Cardiac septum (tissue), 1 donor: ENCODE measurements at places on chromosomes 5 and 9. TPM values are rescaled to one million over a fixed set of nuclear protein-coding genes. Genes with fewer than 3 reads are reported as not detected.

- no peak for DNase-seq
Measured at GRCh38 chr5:59445741-59446140, 447.8 kb downstream of the PDE4D start.

GRCh38 chr9:89669361-89669842 is 64.6 kb downstream of the GADD45G start:
- no peak for DNase-seq

- DNase-seq, result peak; percentile 83
Measured at GRCh38 chr9:34375901-34376595, 650 bp downstream of the MYORG start.

GRCh38 chr5:132258102-132259068 is 889 bp downstream of the PDLIM4 start:
- no peak for DNase-seq

DNA sequence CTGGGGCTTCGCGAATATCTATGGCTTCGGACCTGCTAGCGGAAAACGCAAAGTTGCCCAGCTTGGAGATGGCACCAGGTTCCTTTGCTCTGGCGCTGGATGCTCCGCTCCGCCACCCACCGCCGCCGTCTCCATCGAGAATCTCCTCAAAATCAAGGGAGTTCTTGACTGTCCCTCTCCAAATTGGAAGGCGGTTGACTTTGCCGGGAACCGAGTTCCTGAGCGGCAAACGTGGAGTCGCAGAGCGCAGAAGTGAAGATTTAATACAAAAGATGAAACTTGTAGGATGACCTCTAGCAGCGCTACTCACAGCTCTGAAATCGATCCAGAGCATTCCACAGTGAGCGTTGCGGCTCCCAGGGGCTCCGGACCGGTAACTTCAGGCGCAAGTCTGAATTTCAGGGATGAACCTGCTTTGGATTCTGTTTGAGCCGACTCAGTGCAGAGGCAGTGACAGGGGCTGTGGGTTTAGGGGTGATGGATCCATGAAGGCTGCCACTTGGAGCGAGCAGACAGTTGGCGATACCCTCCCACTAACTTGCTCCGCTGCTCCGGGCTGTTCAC is 1641.5 kb upstream of the C9orf72 start:
- peak; percentile 59 for DNase-seq

DNA sequence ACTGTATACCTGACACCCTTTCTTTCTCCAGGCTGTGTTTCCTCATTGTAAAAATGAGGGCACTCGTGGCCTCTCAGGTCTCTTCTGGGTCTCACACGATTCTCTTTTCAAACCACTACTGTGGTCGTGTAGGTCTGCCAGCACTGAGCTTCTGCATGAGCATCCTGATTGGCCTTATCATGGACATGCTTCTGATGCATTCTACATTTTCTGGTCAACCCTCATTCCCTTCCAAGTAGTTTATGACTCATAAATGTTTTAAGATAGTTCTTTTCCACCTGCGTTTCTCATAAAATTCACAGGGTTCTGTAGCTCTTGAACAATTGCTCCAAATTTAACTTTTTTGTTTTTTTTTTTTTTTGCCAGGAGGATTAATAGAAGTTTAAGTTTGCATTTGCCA is 294.8 kb downstream of the KCTD16 start:
- no peak for DNase-seq

GRCh38 chr5:110441035-110441434 is 285.4 kb downstream of the TMEM232 start:
- DNase-seq, result no peak

GRCh38 chr5:32155211-32155610 is 18.9 kb downstream of the GOLPH3 start:
- no peak for DNase-seq

DNA sequence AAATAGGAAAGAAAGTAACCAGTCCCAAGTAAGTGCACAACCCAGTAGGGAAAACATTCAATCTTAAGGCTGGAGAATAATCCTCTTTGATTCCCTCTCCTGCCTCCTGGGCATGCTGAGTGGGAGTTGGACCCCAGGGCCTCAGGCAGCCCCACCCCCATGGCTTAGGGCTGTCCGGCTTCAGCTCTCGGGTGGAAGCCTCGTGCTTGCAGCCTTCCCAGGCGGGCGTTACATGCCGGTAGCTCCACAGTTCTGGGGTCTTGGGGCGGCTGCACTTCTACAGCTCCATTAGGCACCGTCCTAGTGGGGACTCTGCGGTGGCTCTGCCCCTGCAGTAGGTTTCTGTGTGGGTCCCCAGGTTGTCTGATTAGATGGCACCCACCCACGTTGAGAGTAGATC is 10.1 kb downstream of the GLIPR2 start:
- no peak for DNase-seq

DNA sequence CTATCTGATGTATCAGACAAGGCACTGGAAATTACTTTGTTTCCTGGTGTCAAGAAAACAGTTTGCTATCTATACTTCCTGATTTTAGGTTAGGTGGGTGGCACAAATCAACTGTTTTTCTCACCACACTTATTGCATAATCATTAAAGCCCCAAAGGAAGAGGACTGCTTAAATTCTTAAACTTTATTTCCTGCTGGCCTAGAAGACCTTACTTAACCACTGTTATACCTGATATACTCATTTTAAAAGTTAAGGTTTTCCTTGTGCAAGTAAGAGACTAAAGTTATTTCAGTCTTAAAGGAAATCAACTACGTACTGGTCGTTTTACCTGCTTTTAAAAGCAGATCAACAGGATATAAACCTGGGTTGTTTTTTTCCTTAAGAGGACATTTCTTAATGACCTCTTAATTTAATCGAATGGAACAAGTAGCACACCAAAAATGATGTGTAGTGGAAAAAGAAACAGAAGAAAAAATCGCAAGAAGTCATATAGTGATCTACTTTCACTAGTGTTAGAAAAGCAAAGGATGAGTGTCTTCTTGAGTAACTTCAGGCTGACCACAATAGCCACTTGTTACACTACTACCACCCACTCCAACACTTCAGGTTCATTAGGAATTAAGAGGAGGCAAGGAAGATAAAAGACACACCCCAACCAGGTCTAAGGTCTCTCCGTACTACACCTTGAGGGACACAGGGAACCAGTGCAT is 974 bp downstream of the CLINT1 start:
- DNase-seq, result no peak

- no peak for DNase-seq
Measured at GRCh38 chr5:36624277-36624676, 17.9 kb downstream of the SLC1A3 start.

- peak; percentile 84 for DNase-seq
Measured at GRCh38 chr9:91714020-91714806, 235.8 kb downstream of the ROR2 start.

- DNase-seq, result peak; percentile 91
Measured at GRCh38 chr5:39424736-39425637, at the start of gene DAB2. Gene DAB2, minus strand, starts transcription at chr5:39424980. Its CDS starts 30,660 bp downstream, at chr5:39394320.

DNA sequence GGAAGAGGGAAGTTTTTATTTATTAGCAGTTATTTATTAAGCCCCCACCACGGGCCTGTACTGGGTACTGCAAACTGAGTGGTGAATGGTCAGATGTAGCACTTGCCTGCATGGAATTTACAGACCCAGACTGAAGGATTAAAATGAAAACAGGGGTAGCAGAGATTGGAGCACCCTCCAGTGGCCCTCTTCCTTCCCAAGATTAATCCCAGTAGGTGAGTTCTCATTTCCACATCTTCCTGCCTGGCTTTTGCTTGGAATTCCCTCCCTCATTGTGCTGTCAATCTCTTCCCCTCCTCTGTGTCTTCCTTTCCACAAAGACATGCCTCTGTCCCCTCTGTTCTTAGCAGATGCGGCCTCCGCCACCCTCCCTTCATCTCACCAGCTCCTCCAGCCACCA is 39.2 kb downstream of the MVB12B start:
- no peak for DNase-seq

DNA sequence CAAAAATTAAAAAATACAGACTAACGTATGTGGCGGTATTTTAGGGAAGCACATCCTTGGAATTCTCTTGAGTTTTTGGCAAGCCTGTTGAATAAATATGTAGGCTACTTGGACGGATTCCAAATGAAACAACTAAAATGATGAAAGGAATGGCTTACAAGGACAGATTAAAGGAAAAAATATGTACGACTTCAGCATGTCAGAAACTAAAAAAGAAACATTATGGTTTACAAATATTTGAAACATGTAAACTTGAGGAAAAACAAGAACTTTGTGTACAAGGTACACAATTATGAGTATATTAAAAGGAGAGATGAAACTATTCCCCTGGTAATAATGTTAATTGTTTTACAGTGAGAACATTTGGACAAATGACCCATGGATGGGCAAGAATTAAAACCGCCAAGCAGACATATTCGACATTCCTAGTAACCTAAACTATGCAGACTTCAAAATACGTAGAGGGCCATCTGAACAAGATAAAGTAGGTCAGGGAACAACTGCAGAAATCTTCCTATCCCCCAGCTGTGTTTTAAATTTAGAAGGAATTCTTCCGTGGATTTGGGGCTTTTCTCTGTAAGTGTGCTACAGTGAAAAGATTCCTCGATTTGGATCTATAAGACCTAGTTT is 12.5 kb downstream of the EDIL3 start:
- DNase-seq, result no peak

GRCh38 chr9:12544700-12545099 is 148.5 kb upstream of the TYRP1 start:
- DNase-seq, result no peak

DNA sequence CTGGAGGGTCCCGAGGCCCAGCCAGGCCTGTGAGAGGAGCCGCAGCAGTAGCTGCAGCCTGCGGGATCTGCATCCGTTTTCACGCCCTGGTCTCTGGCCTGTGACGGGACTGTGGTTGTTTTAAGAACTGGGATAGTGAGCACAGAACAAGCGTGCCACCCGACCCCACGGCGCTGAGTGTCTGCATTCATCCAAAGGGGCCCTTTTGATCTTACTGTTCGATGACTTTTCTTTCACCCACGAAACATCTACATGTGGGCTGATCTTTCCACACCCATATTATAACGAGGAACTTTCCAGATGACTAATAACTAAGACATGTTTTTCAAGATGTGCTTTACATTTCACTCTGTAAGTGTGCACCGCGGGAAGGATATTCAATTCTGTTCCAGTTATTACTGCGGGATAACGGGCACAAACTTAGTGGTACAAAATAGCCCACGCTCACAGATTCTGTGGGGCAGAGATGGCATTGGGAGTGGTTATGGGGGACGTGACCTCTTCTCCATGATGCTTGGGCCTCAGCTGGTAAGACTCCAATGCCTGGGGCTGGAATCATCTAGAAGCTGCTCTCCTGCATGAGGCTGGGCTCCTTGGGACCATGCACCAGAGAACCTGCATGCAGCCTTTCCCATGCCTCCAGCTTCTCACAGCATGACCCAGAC is 165.0 kb downstream of the SYK start:
- no peak for DNase-seq

DNA sequence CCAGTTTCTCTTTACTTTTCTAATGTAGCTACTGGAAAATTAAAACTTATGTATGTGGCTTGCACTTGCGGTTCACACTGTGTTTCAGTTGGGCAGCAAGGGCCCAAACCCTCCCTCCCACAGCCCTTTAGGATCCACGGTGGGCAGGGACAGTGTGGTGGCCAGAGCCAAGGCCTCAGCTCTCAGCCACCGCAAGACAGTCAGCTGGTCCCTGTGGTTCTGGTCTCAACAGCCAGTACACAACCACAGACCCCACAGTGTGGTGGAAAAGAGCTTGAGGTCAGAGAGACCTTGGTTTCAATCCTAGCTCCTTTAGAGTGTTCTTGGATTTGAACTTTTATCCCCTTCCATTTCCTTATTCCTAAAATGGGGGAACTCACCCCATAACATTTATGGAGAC is 153.0 kb upstream of the SMIM23 start:
- no peak for DNase-seq

GRCh38 chr5:174522480-174523260 is 201.7 kb upstream of the MSX2 start:
- no peak for DNase-seq

DNA sequence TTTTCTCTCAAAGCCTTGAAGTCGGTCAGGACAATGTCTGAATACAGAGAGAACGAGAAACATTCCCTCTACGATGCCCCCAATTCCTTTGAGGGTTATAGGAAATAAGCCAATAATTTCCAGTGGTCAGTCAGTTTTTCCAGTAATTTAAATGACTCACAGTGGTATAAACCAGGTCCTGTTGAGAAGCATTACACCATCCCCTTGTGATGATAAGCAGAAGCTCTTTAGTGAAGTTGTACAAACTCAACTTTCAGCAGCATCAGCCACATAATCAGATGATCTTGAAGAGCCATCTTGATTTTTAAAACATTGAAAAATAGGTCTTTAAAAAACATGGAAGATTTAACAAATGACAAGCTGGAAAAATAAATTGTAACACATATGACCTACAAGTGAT is 173.9 kb upstream of the ZNF462 start:
- DNase-seq, result no peak

DNA sequence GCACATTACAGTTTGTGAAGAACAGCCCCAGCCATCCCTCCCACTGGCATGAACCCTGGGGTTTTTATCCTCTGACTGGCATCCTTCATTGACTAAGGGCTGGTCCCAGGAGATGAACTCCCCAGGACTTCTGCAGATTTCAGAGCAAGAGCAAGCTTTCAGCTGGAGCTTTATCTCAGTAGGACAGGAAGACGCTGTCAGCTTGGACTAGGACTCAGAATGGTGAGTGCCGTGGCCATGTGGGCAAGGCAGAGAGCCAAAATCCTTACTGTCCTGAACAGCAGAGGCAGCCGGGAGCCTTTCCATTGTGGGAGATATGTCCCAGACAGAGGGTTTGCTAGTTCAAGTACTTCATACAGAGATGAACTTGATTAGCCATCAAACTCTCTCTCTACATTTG is 3.2 kb upstream of the ACOT12 start:
- DNase-seq, result no peak

DNA sequence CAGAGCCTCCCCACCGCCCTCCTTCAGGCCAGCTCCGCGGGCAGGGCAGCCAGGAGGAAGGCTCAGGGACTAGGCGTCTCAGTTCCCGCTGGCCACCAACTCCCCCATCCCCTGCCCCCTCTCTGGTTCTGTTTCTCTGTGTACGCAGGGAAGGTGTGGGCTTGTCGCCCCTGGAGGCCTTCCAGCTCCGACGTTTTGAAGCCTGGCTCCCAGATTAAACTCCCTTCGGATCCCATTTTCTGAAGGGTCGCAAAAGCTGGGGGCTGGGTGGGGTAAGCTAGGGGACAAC is 346 bp downstream of the ATOX1 start:
- no peak for DNase-seq

The CCNO gene
- total RNA-seq, result 0.22 TPM

The GMCL2 gene
- not detected for total RNA-seq

The CDX1 gene
- total RNA-seq, result 0.16 TPM

The AFAP1L1 gene
- total RNA-seq, result 55.2 TPM
